Activated CD8-positive, alpha-beta memory T cell treated with anti-CD3 and anti-CD28 coated beads, Interleukin-2, amount 10 ng/mL, durations not matched to agents 7 days and 5 days (primary cell): ENCODE measurements at places on chromosomes 12 and 14. TPM values are rescaled to one million over a fixed set of nuclear protein-coding genes. Genes with fewer than 3 reads are reported as not detected.

Gene TAS2R50
- 0.89 TPM for total RNA-seq

Gene RTL1
- total RNA-seq = not detected

Gene NGB
- total RNA-seq = not detected

Gene COX8C
- not detected for total RNA-seq

Gene CELA1
- not detected for total RNA-seq

DNA sequence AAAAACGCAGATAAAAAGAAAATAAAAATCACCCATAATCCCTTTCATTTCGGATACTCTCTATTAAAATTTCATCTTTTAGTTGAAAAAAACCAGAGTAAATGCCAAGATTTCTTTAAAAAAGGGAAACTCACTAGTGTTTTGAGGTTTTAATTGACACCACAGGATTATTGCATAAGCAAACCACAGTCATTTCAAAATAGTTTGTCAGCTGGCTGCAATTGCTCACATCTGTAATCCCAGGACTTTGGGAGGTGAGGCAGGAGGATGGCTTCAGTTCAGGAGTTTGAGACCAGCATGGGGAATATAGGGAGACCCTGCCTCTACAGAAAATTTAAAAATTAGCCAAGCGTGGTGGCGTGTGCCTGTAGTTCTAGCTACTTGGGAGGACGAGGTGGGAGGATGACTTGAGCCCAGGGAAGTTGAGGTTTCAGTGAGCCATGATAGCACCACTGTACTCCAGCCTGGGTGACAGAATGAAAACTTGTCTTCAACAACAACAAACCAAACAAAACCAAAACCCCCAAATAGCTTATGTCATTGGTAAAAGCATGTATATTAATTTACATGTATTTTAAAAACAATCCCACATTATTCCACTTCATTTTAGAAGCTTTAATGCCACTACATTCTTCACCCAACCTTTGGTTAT lies 48.8 kb downstream of the SYNE2 start:
- no peaks in the 10 kb centered on the region for H3K27me3 ChIP-seq
- H3K4me1 ChIP-seq = peaks cover 25% of the 10 kb centered on the region
- no peak overlapping the region for H3K4me3 ChIP-seq
- DNase-seq = no peak
- no peak overlapping the region for H3K27ac ChIP-seq

- peaks cover 64% of the 10 kb centered on the region for H3K27me3 ChIP-seq
- no peak for DNase-seq
- no peaks in the 10 kb centered on the region for H3K4me1 ChIP-seq
Measured at GRCh38 chr14:99961826-99962518, 103.2 kb upstream of the EVL start.

DNA sequence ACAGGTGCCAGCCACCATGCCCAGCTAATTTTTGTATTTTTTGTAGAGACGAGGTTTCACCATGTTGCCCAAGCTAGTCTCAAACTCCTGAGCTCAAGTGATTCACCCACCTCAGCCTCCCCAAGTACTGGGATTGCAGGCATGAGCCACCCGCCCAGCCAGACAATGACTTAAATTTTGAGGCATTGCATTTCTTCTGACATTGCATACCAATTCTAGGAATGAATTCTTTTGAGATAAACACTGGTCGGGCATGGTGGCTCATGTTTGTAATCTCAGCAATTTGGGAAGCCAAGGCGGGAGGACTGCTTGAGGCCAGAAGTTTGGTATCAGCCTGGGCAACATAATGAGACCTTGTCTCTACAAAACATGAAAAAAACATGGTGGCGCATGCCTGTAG lies 2.5 kb upstream of the CELA1 start:
- no peaks in the 10 kb centered on the region for H3K27me3 ChIP-seq
- no peak overlapping the region for H3K27ac ChIP-seq
- no peak for DNase-seq
- no peak overlapping the region for H3K4me3 ChIP-seq
- peaks cover 1% of the 10 kb centered on the region for H3K36me3 ChIP-seq
- H3K4me1 ChIP-seq = no peaks in the 10 kb centered on the region

DNA sequence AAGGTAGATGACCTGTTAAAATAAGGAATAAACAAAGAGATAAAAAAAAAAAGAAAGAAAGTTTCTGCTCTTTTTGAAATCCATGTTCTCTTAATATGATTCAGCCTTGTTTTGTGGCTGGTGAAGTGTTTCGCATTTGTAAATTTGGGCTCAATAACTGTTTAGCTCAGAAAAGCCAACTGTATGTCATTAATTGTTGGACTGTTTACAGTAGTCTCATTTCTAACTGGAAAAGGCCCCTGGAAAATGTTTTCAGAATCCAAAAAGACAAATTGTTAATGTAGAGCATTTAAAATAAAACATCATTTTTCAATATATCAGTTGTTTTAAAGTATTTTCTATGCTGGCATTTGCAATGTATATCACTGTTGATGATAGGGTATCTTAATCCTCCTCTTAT lies 47.4 kb upstream of the DYRK2 start:
- H3K36me3 ChIP-seq = peaks cover 7% of the 10 kb centered on the region
- H3K4me3 ChIP-seq = no peak overlapping the region
- no peak overlapping the region for H3K27ac ChIP-seq
- H3K4me1 ChIP-seq = no peaks in the 10 kb centered on the region

DNA sequence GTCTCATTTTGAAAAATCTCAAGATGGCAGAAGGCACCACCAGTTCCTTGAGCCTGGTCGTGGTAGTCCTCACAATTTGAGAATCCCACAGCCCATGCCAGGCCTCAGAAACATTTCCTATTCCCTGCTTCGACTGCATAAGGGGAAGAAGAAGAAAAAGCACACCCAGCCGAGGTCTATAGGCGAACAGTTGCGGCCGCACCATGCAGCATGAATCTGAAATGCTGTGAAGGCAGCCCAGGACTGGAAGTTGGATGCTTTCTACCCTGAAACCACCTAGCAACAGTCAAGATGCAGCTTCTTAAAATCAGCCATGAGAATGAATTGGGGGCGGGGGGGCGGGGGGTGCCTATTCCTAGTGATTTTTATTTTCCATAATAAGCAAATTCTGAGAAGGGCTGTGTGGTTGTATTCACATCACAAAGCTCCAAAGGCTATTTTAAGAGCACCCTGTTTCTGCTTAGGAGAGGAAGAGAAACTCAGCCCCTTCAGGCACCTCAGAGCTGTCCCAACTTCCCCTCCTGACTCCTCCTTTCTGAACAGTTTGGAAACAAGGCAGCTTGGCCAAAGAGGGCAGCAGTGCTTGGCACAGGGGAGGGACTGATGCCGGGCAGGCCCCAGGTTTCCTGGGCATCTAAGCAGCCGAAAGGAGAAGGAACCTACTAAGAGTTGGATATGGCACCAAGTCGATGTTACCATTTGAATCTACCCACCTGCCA lies 172.5 kb upstream of the FOXN3 start:
- H3K4me3 ChIP-seq = no peak overlapping the region
- peaks cover 32% of the 10 kb centered on the region for H3K4me1 ChIP-seq
- H3K27me3 ChIP-seq = no peaks in the 10 kb centered on the region
- DNase-seq = no peak
- H3K27ac ChIP-seq = no peak overlapping the region
- H3K36me3 ChIP-seq = peaks cover 47% of the 10 kb centered on the region

DNA sequence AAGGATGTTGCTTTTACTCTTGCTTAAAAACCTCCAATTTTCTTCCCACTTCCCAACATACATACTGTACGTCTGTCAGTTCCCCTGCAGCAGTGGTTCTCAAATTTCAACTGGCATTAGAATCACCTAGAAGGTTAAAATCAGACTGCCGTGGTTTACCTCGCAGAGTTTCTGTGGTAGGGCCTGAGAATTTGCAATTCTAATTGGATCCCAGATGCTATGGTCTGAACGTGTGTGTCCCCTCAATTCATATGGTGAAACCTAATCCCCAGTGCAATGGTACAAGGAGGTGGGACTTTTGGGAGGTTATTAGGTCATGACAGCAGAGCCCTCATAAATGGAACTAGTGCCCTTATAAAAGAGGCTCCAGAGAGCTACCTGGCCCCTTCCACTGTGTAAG lies 226.9 kb downstream of the CRADD start:
- peaks cover 13% of the 10 kb centered on the region for H3K4me1 ChIP-seq
- H3K27me3 ChIP-seq = no peaks in the 10 kb centered on the region
- no peak overlapping the region for H3K4me3 ChIP-seq
- DNase-seq = no peak
- no peak overlapping the region for H3K27ac ChIP-seq

- no peaks in the 10 kb centered on the region for H3K36me3 ChIP-seq
- H3K4me1 ChIP-seq = peaks cover 19% of the 10 kb centered on the region
- DNase-seq = no peak
- no peak overlapping the region for H3K4me3 ChIP-seq
- no peak overlapping the region for H3K27ac ChIP-seq
Measured at GRCh38 chr12:116876151-116876869, 4.9 kb downstream of the HRK start.

DNA sequence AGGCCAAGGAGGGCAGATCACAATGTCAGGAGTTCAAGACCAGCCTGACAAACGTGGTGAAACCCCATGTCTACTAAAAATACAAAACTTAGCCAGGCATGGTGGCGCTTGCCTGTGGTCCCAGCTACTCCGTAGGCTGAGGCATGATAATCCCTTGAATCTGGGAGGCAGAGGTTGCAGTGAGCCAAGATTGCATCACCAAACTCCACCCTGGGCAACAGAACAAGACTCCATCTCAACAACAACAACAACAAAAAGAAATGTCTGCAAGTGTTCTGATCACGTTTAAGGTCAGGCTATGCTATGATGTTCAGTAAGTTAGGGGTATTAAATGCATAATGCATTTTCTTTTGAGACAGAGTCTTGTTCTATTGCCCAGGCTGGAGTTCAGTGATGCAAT lies 6.7 kb upstream of the PLD4 start:
- H3K4me1 ChIP-seq = no peaks in the 10 kb centered on the region
- DNase-seq = no peak
- no peak overlapping the region for H3K4me3 ChIP-seq
- H3K27me3 ChIP-seq = peaks cover 41% of the 10 kb centered on the region
- no peak overlapping the region for H3K27ac ChIP-seq

DNA sequence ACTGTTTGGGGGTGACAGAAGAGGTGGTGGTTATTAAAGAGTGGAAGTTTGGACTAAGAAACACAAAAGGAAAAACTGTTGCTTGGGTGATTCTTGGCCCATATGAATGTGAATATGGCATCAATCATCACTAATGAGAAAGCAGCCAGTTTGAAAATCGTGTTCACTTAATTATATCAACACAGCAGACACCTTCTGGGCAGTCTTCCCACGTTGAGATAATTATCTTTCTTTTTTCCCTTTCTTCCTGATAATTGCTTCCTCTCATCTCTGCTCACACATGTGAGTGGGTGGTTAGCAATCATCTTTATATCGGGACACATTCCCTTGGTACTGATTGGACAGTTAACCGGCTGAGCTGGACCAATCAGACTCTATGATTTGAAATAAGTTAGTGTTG lies 539.7 kb downstream of the AACS start:
- no peaks in the 10 kb centered on the region for H3K36me3 ChIP-seq
- H3K27me3 ChIP-seq = no peaks in the 10 kb centered on the region
- H3K4me1 ChIP-seq = no peaks in the 10 kb centered on the region
- no peak overlapping the region for H3K4me3 ChIP-seq
- DNase-seq = no peak

DNA sequence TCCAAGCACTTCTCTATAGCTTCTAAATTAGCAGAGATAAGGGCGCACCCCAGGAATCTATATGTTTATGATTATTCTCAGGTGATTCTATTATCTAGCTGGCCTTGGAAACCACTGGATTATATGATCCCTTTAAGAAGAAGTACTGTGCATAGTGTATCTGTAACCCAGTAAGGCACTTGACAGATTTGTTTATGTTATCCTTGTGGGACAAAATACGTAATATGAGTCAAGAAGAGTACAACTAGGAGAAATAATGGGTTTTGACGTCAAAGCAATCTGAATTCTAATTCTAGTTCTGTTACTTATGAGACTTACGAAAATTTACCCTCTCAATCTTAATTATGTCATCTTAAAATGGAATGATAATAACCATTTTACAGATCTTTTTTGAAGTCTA lies 259.6 kb upstream of the NAV3 start:
- no peaks in the 10 kb centered on the region for H3K27me3 ChIP-seq
- no peaks in the 10 kb centered on the region for H3K4me1 ChIP-seq
- no peaks in the 10 kb centered on the region for H3K36me3 ChIP-seq
- H3K4me3 ChIP-seq = no peak overlapping the region
- no peak overlapping the region for H3K27ac ChIP-seq
- DNase-seq = no peak

GRCh38 chr12:49008943-49009342 lies 9.6 kb downstream of the PRKAG1 start:
- no peak overlapping the region for H3K4me3 ChIP-seq
- DNase-seq = no peak
- peaks cover 28% of the 10 kb centered on the region for H3K36me3 ChIP-seq
- no peak overlapping the region for H3K27ac ChIP-seq
- H3K4me1 ChIP-seq = peaks cover 2% of the 10 kb centered on the region
- no peaks in the 10 kb centered on the region for H3K27me3 ChIP-seq
